ENCODE measurements at places on chromosomes 13 and 19. TPM values are rescaled to one million over a fixed set of nuclear protein-coding genes. Genes with fewer than 3 reads are reported as not detected.

STOML3 gene
- total RNA-seq, result not detected

TEKTIP1 gene
- 5.7 TPM for total RNA-seq

VRK3 gene
- 72.6 TPM for total RNA-seq

RAB3A gene
- 4.8 TPM for total RNA-seq

PRSS57 gene
- total RNA-seq, result not detected

SIGLEC5 gene
- total RNA-seq, result not detected

TMEM190 gene
- not detected for total RNA-seq

ZNF709 gene
- 3.2 TPM for total RNA-seq

VSTM2B gene
- total RNA-seq, result not detected

ANKLE1 gene
- 8.2 TPM for total RNA-seq
